Posterior cingulate gyrus (tissue), 11 donors: ENCODE measurements at places on chromosomes 7 and 10.

- no peak for DNase-seq
Observed at GRCh38 chr7:7639847-7640220, 718 bp upstream of the UMAD1 start.

DNA sequence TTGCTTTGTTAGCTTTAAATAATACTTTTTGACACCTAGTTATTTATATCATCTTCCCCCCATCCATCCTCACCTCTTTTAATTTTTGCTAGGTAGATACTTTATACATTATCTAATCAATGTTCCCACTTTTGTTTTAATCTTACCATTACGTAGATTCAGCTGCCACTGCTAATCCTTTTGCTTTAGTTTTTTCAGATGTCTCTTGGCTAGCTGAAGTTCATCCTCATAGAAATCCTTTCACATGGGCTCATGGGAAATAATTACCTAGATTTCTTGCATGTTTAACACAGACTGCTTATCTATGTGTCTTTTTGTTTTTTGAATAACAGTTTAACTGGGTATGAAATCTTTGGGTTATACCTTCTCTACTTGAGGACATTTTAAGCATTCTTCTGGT is 60.1 kb downstream of the ZNRF2 start:
- no peak for DNase-seq

DNA sequence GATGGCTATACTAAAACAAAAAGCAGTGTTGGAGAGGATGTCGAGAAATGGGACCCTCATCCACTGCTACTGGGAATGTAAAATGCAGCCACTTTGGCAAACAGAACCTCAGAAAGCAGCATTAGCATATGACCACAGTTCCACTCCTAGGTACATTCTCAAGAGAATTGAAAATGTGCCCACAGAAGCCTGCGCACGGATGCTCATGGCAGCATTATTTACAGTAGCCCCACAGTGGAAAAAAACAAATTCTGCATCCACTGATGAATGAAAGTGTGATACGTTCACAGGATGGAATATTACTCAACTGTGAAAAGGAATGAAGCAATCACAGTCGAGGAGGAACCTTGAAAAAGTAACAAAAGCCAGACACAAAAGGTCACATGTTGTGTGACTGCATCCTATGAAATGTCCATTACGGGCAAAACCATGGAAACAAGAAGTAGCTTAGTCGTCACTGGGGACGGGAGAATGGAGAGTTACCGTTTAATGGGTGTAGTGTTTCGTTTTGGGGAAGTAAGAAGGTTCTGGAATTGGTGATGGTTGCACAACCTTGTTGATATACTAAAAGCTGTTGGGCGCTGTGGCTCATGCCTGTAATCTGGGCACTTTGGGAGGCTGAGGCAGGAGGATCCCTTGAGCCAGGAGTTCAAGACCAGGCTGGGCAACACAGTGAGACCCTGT is 2.5 kb upstream of the UPK3B start:
- no peak for DNase-seq

DNA sequence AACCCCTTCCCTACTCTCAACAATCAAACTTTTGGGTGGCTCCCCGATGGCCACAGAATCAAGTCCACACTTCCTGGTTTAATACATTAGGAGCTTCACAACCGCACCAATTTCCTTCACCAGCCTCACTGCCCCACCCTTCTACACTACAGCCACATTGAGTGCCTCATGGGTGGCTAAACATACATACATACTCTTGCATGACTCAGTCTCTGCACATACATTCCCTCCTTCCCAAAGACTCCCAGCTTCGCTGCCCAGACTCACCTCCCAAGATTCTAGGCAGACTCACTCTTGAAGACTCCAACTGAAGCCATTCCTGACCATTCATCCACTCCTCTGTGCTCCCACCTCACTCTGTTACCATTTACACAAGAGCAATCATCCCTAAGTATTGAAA is 15.9 kb downstream of the VPS41 start:
- no peak for DNase-seq

- DNase-seq = no peak
Observed at GRCh38 chr10:84342584-84342983, 14.2 kb downstream of the CCSER2 start.

GRCh38 chr7:25802057-25802456 is 349.9 kb upstream of the NFE2L3 start:
- no peak for DNase-seq

- no peak for DNase-seq
Observed at GRCh38 chr7:97002555-97003261, 2.6 kb upstream of the DLX6 start.

- no peak for DNase-seq
Observed at GRCh38 chr7:50818324-50818723, 35.6 kb upstream of the GRB10 start.

GRCh38 chr10:18501198-18501597 is 150.2 kb downstream of the NSUN6 start:
- no peak for DNase-seq

- no peak for DNase-seq
Observed at GRCh38 chr10:33506838-33507661, 172.6 kb upstream of the NRP1 start.

GRCh38 chr7:139330333-139331030 is 10.7 kb upstream of the FMC1 start:
- DNase-seq = no peak

GRCh38 chr10:77969114-77969513 is 42.6 kb upstream of the DLG5 start:
- DNase-seq = no peak

DNA sequence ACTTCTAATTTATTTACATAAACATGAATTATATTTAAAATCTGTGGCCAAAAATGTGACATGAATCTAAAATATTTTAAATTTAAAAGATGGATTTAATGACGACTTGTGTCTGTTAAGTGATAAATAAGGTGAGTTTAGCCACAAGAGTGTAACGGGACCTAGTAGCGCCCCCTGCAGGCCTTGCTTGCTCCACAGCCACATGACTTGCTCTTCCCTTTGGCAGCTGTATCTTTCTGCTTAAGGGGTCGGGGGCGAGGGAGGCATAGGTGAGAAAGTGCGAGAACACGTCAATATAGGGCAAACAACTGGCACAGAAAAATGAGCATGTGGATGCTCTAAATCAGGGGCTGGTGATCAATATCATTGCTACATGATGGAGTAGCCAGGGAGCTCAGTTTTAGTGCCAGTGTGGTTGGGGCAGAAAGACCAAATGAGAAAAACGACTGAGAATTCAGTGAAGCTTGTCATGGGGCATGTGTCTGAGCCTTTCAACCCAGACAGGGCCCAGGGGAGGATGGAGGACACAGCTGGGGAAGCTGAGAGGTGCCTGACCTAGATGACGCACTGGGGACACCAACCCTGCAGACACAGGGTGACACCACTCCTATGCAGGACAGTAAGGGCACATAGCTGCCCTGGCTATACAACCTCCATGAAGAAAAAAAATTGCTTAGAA is 49.8 kb downstream of the PAXIP1 start:
- DNase-seq = peak; percentile 40
